ENCODE measurements at places on chromosomes 4 and X.
A peak's percentile ranks its signal among the peaks of the same experiment; 100 is the strongest.

GRCh38 chr4:55498051-55498450 lies 48.7 kb downstream of the CLOCK start:
- no peak for DNase-seq

DNA sequence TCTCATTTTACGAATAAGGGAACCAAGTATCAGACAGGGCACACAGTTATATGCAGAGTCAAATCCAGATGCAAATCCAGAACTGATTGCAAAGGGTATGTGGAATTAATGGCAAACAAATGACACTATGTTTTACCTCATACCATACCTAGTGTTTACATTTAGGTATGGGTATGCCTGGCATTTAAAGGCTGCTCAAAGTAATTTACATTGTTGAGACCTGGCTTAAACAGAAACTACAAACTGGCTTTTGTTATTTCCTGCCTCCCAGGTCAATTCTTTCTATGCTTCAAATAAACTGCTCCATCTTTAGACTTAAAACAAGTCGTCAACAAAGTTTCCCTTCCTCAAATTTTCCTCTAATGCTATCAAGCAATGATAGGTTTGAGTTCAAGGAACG lies 33.7 kb downstream of the ANKRD17 start:
- DNase-seq = no peak

GRCh38 chr4:76930685-76931084 lies 18.9 kb upstream of the SEPTIN11 start:
- no peak for DNase-seq

DNA sequence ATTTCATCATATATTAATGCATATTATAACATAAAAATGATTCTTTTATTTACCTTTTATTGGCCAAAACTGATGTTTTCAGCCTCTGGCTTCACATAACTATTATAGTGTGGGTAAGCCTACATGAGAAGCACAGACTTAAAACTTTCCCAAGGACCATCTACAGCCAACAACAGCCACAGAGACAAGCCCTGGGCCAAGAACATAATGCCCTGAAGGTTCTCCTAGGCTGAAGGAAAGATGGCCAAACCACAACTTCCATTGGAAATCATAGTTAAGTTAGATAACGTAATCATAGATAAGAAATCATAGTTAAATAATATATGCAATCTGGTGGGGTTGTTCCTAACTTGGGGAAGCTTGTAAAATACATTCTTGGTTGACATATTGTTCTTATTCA lies 280.0 kb upstream of the EMCN start:
- no peak for DNase-seq

DNA sequence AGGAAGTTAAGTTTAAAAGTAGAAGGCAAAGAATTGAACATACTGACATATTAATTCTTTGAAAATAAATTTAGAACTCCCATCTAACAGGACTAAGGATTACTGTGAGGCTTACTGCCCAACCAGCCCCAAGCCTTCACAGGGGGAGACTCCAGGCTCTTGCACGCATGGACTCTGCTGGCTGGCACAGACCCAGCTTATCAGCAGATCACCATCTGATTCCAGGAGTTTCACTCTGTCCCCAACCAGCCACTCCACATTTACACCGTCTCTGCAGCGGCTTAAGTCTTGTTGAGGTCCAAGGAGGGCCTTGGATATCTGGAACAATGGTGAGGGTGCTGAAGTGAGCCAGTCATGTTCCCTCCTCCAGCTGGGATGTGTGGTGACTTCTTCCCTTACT lies 16.4 kb upstream of the OTUD4 start:
- DNase-seq = no peak

DNA sequence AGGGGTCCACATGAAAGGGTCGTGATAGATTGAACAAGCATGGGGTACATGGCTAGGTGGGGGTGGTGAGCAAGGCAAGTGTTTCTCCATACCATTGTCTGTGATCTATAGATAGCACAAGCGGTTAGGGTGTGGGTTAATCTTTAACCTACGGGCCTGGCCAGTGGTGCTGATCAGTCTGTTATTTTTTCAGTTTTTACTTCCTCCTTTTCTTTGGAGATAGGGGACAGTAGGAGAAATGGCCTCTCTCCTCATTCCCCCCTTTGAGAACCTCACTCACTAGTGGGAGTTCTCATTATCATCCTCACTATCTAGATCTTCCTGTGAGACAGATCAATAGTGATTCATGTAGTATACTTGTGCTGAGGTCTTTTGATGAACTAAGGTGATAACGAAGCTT lies 16.2 kb upstream of the GPKOW start:
- no peak for DNase-seq

DNA sequence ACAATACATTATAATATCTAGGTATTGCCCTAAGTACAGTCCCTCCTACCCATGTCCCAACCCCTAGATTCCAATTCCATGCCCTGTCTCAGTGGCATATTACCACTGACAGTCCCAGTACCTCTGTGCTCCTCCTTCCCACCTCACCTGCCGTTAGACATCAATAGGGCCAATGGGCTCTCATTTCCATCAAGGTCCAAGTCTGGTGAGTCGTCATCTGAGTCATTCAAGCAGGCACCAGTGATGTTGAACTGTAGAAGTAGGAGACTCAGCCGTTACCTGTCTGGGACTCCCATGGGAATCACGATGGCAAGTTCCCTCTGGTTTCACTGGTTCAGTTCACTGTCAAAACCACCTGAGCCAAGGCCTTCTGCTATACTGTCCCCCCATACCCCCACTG lies 51.7 kb downstream of the PHF8 start:
- no peak for DNase-seq

DNA sequence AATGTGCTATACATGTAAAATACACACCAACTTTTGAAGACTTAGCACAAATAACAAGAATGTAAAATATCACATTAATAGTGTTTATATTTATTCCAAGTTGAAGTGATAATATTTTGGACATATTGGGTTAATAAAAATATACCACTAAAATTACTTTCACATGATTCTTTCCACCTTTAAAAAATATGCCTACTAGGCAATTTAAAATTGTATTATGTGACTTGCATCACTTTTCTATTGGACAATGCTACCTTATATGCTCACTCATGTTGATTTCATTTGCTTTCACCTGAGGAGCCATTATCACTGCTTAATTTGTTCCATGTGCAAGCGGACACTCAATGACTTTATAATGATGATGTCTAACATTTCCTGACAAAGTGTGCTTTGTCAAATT lies 3.4 kb upstream of the PACRGL start:
- DNase-seq = no peak

GRCh38 chrX:135977611-135978010 lies 3.8 kb upstream of the MMGT1 start:
- peak; percentile 14 for DNase-seq

GRCh38 chr4:90027565-90027964 lies 99.6 kb upstream of the CCSER1 start:
- DNase-seq = no peak

DNA sequence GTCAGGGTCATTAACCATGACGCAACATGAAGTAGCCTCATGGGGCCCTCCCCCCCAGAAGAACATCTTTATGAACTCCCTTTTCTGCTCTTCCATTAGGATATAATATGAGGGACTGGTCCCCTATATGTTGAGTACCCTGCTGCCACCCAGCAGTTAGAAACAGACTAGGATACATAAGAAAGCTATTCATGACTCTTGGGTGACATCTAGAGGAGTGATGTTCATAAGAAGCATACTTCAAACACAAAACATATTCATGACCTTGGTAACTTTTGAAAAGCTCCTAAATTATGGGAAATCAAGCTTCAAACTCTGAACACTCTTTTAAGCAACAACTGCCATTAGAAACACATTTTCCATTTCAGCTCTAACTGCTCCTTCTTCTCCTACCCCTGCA lies 155.2 kb upstream of the SPIN4 start:
- peak; percentile 30 for DNase-seq

- no peak for DNase-seq
Measured at GRCh38 chrX:140022482-140022881, 57.2 kb upstream of the CXorf66 start.

DNA sequence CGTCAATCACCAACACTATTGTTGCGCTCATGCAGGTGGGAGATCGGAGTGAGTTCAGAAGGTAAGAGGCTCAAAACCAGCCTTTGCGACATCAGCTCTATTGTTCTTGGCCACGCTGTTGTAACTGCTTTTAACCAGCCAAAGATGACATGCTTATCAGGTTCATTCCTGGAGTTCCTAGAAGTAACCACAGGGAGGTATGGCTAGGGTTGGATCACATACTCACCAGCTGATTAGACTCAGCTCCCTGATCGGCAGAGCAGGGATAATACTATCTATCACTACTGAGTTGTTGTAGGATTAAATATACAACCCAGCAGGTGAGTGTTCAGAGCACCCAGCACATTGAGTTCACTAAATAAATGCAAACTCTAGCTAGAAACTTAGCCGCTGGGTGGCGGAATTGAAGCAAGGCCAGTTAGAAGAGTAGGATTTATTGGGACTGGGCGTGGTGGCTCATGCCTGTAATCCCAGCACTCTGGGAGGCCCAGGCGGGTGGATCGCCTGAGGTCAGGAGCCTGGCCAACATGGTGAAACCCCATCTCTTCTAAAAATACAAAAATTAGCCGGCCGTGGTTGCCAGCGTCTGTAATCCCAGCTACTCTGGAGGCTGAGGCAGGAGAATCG lies 12.4 kb downstream of the SLC34A2 start:
- no peak for DNase-seq

DNA sequence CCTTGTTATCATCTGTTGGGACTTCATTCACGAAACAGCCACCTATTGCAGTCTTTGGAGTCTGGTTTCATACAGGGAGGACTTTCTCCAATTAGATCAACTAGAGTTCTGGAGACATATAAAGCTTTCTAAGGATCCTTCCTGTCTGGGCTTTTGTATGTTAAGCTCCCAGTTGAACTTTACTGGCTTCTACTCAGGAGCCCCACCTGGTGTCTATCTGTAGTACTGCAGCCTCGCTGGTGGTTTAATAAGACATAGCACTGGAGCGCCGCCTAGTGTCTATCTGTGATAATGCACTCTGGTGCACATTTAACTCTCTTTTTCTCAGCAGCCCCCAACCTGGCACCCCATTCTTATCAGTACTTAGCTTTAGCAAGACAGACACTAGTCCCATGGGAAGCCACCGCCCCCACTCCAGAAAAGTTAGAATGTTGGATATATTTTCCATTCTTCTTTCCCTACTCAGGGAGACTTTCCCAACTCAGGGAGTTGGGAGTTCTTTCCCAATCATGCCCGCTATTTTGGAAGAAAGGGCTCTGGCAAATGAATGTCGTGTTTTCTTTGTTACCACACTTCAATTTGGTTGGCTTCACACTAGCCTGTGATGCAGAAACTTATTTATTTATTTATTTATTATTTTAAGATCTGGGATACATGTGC lies 36.9 kb upstream of the SYTL4 start:
- DNase-seq = peak; percentile 59

- peak; percentile 3 for DNase-seq
Measured at GRCh38 chrX:18964026-18964425, 19.9 kb downstream of the PHKA2 start.

DNA sequence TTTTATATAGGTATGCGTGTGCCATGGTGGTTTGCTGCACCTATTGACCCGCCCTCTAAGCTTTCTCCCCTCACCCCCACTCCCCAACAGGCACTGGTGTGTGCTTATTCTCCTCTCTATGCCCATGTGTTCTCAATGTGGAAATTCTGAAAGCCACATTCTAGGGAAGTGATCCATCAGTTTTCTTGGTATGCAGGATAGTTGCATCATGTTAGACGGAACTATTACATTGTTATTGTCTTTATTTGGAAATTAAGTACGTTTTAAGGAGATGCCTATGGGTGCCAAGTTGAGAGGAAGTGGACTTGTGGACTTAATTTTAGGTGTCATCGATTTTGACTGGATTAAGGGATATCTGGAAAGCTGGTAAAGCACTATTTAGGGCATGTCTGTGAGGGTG lies 204.6 kb downstream of the RBM46 start:
- peak; percentile 49 for DNase-seq

DNA sequence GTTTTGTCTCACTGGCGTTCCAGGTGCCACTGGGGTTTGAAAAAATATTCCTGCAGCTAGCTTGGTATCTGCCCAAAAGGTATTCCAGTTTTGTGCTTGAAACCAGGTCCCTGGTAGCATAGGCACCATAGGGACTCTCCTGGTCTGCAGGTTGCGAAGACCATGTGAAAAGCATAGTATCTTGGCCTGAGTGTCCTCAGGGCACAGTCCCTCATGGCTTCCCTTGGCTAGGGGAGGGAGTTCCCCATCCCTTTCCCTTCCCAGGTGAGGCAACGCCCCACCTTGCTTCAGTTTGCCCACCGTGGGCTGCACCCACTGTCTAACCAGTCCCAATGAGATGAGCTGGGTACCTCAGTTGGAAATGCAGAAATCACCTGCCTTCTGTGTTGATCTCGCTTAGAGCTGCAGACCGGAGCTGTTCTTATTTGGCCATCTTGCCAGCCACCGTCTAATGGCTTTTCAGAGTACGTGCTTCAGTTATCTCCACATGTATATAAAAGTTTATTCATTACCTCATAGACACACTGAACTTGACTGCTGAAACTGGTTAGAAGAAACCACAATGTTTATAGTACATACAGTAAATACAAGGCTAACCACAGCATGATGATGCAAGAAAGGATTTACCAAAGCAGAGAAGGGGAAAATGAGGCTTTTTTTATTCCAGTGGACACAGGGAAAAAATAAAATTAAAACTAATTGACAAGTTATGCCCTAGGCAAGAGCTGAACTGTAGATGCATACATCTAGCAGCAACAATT lies 10.6 kb downstream of the PBDC1 start:
- DNase-seq = peak; percentile 43

DNA sequence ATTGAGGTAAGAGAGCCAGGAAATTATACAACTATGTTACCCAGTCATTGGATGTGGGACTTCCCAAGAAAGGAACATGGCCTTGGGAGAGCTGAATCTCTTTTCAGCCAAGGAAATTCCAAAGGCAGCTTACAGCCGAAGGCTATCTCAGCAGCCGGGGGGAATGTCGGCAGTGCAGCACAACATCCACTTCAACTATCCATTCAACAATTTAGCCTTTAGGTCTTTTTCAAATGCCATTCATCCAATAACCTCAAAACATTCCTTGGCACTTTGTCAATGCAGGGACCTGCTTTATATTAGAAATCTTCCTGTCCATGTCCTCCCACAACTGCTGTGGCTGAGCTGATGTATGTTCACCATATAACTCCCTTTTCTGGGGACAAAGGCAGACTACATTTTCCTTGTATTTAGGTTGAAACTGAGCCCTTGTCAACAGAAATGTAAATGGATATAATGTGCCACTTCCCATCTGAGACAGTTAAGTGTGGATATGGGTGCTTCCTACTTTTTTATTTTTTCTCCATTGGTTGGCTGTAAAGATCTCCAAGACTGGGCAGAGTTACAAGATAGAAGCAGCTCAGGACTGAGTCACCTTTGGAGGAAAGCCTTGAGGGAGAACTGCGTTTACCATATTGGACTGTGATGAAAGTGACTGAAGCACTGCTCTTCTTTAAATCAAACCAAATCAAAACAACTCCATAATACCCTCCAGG lies 94.8 kb downstream of the GPRIN3 start:
- peak; percentile 7 for DNase-seq

- no peak for DNase-seq
Measured at GRCh38 chr4:37890801-37891259, at the start of gene TBC1D1. Gene TBC1D1, plus strand, starts transcription at chr4:37891084. Its CDS starts 11,012 bp downstream, at chr4:37902096.

DNA sequence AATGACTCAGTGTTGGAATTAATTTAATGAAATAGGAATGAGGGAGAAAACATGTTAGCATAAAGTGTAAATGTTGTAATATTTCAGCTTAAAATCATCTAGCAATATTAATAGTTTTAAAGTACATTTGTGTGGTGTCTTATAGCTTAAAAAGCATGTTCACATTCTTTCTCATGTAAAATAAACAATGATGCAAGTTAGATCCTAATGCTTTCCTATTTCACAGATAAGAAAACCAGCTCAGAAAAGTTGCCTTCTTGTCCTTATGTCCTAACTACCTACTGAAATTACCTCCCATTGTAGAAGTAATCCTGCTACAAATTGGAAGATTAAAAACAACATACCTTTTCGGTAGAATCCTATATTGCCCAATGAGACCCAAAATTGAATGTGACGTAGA lies 40.9 kb upstream of the PRDM8 start:
- DNase-seq = no peak
